CD4-positive, alpha-beta memory T cell (primary cell): ENCODE measurements at places on chromosomes 3 and 15. TPM values are rescaled to one million over a fixed set of nuclear protein-coding genes. Genes with fewer than 3 reads are reported as not detected.

- DNase-seq, result no peak
These were observed 329.1 kb downstream of the FOXP1 start for GRCh38 chr3:71254281-71255057.

DNA sequence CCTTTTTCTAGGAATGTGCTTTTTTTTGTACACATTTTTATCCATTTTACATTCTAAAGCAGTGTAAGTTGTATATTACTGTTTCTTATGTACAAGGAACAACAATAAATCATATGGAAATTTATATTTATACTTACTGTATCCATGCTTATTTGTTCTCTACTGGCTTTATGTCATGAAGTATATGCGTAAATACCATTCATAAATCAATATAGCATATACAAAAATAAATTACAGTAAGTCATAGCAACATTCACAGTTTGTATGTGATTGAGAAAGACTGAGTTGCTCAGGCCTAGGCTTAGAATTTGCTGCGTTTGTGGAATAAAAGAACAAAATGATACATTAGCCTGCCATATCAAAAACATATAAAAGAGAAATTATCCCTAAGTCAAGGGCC is 16.5 kb downstream of the THBS1 start:
- DNase-seq, result no peak

DNA sequence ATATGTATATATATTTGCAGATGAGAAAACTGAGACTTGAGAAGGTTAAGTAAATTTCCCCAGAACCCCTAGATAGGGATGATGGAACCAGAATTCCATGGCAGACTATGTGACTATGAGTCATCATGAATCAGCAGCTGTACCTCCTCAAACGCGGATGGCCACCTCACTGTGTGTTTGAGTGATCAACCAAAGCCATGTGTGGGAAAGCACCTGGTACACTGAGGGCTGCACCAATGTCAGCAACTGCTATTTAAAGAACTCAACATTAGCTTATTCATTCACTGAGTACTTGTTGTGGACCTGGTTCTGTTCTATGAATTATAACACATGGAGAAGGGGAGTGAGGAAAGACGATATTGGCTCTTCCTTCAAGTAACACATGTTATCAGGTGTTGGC is 377.0 kb downstream of the GAP43 start:
- DNase-seq, result no peak

DNA sequence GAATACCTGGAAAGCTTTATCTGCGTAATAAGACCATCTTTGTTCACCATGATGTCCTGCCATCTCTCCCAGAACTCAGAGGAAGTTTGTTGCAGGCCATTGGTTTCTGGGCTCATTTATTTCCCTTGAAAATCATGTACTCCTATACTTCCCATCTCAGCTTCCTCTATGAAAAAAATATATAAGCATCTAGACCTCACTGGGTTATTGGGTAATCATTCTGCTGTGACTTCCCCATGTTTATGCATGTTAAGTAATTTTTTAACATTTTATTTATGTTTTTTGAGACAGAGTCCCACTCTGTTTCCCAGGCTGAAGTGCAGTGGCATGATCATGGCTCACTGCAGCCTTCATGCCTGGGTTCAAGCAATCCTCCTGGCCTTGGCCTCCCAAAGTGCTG is 184.5 kb downstream of the ZPLD1 start:
- no peak for DNase-seq

- peak; percentile 32 for DNase-seq
These were observed 507 bp downstream of the SLC12A6 start for GRCh38 chr15:34336991-34337556.

The ZKSCAN7 gene
- polyA plus RNA-seq, result 1.9 TPM
